ENCODE measurements at places on chromosomes 5 and 9.

GRCh38 chr9:73753171-73753570 is 601.5 kb downstream of the ANXA1 start:
- DNase-seq = no peak

GRCh38 chr9:86604741-86605140 is 250.5 kb upstream of the TUT7 start:
- DNase-seq = no peak

DNA sequence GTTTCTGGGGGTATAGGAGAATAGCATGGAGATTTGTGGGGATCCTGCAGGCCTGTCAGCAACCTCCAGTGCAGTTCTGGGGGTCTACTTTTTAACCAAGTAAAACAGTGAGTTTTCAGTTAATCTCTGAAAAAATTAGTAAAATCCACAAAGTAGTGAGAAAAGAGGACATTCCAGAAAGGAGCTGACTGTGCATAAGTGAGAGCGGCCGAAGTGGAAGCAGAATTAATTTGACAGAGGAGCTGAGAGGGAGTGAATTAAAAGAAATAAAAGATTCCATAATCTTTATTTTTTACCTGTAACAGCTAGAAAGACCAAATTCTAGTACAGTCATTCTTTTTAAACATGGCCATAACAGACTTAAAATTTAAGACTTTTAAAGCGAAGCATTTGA is 149.2 kb downstream of the SGCD start:
- DNase-seq = no peak

DNA sequence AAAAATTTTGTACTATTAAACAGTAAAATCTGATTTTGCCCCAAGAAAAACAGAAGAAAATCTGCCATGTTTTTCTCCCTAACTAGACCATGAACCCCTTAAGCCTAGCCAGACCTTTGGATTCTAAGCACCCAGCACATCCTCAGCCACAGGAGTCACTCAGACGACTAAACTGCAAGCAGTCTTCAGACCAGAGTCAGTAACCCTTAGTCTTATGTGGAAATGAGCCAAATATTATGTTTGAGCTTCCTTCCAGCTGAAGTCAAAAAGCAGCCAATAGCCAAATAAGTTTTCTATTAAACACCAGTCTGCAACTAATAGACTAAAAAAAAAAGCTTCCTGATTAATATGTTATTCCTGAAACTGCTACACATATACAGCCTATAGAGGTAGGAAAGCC is 47.4 kb downstream of the GOLPH3 start:
- DNase-seq = no peak

DNA sequence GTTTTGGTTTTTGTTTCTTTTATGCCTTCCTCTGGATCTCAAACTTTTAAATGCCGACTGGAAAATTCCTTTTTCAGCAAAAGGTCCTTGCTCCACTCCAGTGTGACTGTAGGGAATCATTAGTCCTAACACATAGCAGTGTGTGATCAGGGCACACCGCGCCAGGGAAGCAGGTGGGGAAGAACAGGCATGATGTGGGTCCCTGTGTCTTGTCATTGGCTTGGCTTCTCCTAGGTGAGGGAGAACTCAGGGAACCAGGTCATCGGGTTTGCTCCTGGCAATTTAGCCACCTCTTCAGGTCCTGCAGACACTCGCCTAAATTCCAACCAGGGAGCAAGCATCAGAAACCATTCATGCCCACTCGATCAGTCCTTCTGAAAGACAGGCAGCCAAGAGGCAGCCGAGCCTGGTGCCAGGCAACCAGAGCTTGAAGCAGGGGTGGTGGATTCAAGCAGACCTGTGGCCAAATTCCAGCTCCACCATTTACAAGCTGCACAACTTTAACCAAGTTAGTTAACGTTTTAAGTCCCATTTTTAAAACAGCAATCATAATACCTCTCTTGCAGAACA is 514.2 kb downstream of the BNC2 start:
- DNase-seq = no peak

GRCh38 chr5:39193553-39194465 is 25.6 kb downstream of the FYB1 start:
- DNase-seq = no peak

GRCh38 chr5:30000231-30000630 is 1193.3 kb upstream of the CDH6 start:
- DNase-seq = no peak

- DNase-seq = no peak
Measured at GRCh38 chr5:107284822-107285525, 385.8 kb downstream of the EFNA5 start.

GRCh38 chr5:68818057-68818695 is 275.6 kb upstream of the SLC30A5 start:
- DNase-seq = no peak

DNA sequence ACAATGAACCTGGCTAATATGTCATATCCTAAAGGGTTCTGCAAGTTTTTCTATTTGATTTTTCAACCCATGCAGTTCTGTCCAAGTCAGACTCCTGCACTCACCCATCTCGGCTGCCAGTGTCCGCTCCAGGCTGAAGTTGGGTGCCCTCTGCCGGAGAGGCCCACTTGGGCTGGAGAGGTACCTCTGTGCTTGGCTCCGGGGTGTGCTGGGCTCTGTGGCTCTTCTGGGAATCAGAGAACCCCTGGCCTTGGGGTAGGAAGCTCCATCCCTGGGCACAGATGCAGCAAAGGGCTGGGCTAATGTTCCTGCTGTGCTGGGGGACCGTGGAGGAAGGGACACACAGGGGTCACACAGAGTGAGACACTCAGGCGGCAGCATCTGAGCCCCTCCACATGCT is 26.2 kb downstream of the ORM2 start:
- no peak for DNase-seq

DNA sequence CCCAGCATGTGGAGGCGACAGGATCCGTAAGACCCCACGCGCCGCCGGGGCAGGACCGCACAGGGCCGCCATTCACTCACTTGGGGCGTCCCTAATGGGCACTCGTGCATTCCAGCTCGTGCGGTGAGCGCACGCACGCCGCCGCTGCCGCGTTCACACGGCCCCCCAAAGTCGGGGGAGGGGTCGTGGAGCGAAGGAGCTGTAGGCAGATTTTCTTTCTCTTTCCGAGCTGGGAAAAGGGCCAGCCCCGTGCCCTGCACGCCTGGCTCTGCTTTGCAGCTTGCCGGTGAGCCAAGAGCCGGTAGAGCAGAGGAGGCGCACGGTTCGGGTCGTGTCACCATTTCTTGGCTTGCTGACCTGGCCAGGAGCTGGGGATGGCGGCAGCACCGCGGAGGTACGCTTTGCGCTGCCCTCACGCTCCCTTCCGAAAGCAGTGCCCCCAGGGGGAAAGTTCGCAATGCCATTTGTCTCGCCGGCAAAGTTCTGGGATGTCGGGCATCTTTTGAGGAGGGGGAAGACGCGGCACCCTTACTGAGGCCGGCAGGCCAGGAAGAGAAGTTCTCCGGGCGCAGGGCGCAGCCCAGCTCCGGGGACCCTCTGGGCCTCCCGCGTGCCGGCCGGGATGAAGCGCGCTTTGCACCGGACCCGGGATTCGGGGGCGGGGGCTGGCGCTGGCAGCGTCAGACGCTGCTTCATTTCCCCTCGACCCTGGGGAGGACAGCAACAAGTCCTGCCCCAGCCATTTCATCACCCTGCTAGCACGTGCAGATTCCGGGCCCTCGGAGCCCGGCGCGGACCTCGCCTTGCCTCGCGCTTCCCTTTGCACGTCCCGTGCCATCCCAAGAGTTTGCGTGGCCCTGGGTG is 898 bp downstream of the STC2 start:
- DNase-seq = no peak

DNA sequence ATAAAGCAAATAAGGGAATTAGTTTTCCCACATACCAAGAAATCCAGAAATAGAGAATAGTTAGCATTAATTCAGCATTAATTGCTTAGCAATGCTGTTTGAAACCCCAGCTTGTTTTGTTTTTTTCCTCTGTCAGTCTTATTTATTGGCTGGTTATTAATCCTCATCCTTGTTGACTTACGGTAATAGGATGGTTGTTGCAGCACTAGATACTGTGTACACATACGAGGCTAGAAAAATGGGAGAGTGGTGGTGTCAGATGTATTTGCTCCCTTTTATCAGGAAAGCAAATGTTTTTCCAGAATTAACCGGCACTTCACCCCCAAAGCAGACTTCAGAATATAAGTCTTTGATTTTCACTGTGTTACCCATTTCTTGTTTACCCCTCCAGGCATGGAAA is 60.4 kb downstream of the ERBIN start:
- DNase-seq = no peak

- DNase-seq = peak; percentile 44
Measured at GRCh38 chr9:134360180-134360759, 34.0 kb downstream of the RXRA start.

GRCh38 chr5:122007546-122007945 is 45.8 kb downstream of the SRFBP1 start:
- DNase-seq = no peak

DNA sequence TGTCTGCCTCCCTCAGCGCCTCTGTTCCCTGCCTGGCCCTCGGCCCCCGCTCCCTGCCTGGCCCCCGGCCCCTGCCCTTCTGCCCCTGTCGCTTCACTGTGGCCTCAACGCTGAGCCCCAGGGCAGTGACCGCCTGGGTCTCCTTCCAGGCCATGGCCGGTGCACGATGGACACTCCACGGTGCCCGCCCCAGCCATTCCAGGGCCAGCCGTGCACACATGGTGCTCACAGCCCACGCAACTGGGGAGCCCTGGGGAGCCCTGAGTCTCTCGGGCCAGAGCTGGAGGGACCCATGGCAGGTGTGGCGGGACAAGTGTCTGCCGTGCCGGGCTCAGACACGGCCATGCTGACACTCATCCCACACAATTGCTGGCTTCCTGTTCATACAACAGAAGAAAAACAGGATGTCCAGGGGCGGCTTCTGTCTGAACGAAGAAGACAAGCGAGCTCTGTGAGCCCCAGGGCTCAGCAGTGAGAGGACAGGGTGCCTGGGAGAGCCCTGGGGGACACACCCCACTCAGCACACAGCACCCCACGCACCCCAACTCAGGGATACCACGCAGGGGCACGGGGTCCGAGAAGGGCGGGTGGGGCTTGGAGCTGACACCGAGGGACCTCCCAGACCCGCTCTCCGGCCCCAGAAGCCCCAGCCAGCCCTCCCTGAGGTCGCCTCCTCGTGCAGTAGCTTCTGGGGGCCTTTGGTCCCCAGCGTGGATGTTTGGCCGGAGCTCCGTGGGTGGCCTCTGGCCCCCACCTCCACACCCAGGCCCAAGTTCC is 35.7 kb downstream of the EXD3 start:
- peak; percentile 55 for DNase-seq

- no peak for DNase-seq
Measured at GRCh38 chr5:148606296-148606695, 48.0 kb downstream of the HTR4 start.

GRCh38 chr5:169895926-169896325 is 84.4 kb downstream of the INSYN2B start:
- no peak for DNase-seq

DNA sequence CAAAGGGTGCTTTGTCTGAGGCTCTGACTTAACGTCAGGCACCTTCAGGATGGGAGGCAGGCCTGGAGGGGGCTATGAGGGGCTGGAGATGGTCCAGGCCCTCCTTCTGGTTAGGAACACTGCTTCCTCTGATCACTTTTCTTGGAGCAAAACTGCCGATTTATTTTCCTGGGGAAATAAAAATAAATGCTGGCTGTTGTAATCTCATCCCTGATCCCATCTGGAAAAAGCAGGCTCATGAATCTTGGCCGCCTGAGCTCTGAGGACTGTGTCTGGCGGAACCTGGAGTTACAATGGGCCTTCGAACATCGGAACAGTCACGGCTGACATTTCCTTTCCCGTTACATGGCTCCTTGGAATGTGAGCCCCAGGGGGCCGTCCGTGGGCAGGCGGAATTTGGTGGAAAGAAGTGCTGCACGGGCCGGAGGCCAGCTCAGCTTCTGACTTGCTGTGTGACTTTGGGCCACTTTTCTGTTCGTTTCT is 157.8 kb downstream of the RGS3 start:
- DNase-seq = no peak

- no peak for DNase-seq
Measured at GRCh38 chr5:907366-907910, 14.8 kb downstream of the TRIP13 start.

DNA sequence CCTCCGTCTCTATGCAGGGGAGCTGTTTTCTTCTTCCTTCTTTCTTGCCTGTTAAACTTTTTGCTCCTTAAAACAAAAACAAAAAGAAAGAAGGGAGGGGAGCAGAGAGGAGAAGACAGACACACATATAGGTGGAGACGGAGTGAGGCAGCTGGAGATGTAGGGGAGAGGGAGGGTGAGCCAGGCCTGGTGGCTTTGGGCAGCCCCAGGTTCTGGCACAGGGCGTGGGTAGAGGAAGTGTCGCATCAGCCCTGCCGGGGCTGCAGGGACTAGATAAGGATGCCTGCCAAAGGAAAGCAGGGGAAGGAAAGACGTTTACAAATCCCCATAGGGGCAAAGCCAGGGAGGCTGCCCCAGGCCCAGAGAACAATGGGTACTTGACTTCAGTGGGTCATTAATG is 38.7 kb upstream of the PTGS1 start:
- peak; percentile 99 for DNase-seq

- no peak for DNase-seq
Measured at GRCh38 chr9:92535940-92536850, at the start of gene ECM2. Gene ECM2 (minus strand): TSS chr9:92535990. CDS start chr9:92522866, 13,124 bp downstream.

GRCh38 chr5:180375291-180375690 is 22.2 kb upstream of the GFPT2 start:
- DNase-seq = no peak

DNA sequence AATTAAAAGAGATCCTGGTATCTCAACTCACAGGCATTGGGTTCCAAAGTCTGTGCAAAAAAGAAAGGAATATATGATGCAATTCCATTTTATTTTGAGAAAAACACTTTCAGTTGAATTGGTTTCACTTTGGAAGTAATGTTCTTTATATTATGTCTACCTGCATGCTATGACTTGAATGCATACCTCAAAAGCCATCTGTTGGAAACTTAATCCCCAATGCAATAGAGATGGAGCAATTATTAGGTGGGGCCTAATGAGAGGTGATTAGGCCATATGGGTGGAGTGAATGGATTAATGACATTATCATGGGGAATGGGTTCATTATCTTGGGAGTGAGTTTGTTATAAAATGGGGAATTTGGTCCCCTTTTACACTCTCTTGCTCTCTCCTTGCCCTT is 293.3 kb downstream of the CSNK1G3 start:
- no peak for DNase-seq

DNA sequence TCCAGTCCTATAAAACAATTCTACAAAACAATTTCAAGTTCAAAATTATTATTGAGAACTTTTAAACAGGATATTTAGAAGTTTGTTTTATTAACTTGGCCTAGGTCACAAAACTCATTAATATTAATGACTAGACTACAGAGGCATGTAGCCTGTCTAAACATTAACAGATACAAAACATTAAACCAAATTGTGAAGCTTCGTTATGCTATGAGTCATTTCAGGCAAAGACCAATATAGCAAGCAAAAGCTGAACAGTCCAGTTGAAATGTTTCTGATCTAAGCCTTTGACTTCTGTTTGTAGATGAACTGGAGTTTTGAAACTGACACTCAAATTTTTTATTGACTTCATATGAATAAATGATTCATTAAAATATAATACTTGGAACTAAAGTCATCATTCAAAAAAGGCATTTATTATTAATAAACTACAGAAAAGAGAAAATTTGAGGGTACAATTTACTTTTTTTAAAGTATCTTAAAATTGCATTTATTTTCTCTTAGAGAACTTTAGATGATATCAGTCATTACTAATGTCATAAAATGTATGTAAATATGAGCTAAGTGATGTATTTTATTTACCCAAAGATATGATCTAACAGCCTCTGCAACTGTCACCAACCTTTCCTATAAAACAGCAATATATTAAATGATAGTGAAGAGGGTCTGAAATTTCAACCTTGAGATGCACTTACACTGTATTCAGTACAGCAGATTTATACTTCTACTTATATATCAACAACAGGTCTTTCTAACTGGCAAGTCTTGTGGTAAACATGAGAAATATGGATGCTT is 188.8 kb downstream of the COMMD10 start:
- DNase-seq = no peak

GRCh38 chr9:130239363-130239695 is 26.2 kb upstream of the HMCN2 start:
- DNase-seq = no peak

All from hematopoietic multipotent progenitor cell treated with erythropoietin and hydrocortisone succinate and interleukin-3 and kit ligand, for 4 days (in vitro differentiated cells).